ENCODE measurements at places on chromosomes 6 and 20. TPM values are rescaled to one million over a fixed set of nuclear protein-coding genes. Genes with fewer than 3 reads are reported as not detected.

Gene BMP2
- total RNA-seq = 2.3 TPM

DNA sequence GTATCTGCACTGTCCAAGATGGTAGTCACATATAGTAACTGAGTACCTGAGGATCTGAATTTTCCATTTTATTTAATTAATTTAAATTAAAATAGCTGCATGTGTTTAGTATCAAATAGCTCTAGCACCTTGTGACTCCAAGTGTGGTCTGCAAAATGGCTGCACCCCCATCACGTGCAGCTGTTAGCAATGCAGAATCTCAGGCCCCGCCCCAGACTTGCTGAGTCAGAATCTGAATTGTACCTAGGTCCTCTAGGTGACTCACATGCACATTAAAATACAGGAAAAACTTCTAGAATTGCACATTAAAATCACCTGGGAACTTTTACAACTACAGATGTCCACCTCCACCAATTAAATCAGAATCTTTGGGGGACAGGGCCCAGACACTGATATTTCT, 19.2 kb upstream of the FAM83C start:
- DNase-seq = no peak
- H3K36me3 ChIP-seq = peaks cover 49% of the 10 kb centered on the region
- peaks cover 21% of the 10 kb centered on the region for H3K4me1 ChIP-seq
- no peak overlapping the region for H3K4me3 ChIP-seq
- H3K27me3 ChIP-seq = no peaks in the 10 kb centered on the region

Gene MYCT1
- total RNA-seq = 20.6 TPM

- no peak for DNase-seq
- no peak overlapping the region for H3K4me3 ChIP-seq
- no peaks in the 10 kb centered on the region for H3K36me3 ChIP-seq
- no peaks in the 10 kb centered on the region for H3K27me3 ChIP-seq
- H3K4me1 ChIP-seq = no peaks in the 10 kb centered on the region
Measured at GRCh38 chr6:169869301-169869700, 117.9 kb downstream of the ERMARD start.

GRCh38 chr20:53092772-53093300, 120.7 kb downstream of the TSHZ2 start:
- H3K27ac ChIP-seq = no peak overlapping the region
- H3K4me1 ChIP-seq = peaks cover 8% of the 10 kb centered on the region
- H3K4me3 ChIP-seq = no peak overlapping the region
- H3K36me3 ChIP-seq = no peaks in the 10 kb centered on the region
- no peaks in the 10 kb centered on the region for H3K27me3 ChIP-seq
